ENCODE measurements at places on chromosomes 2 and 18.

- no peak for DNase-seq
Measured at GRCh38 chr2:20222769-20223406, 2.0 kb downstream of the SDC1 start.

GRCh38 chr2:130307850-130308249 lies 34.8 kb upstream of the IMP4 start:
- no peak for DNase-seq

GRCh38 chr2:46970334-46971288 lies 55.0 kb upstream of the MCFD2 start:
- DNase-seq = no peak

DNA sequence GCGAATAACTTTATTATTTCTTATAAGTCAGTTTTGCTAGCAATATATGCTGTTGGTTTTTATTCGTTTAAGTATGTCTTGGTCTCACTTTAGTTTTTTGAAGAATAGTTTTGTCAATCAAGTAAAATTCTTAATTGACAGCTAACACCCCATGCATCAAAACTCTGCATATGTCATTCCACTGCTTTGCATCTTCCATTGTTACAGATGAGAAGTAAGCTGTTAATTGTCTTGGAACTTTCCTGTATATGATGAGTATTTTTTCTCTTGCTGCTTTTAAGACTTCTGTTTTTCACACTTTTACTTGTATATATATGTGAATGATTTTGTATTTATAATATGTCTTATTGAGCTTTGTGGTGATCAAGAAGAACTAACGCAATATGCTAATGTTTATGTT lies 1048.4 kb downstream of the CNTNAP5 start:
- DNase-seq = no peak

All from NCI-H187 treated with DMSO at 0.1 percent for 48 hours (cell line).